Mesenteric fat pad (tissue), 1 donor: ENCODE measurements at places on chromosomes 5 and 9. TPM values are rescaled to one million over a fixed set of nuclear protein-coding genes. Genes with fewer than 3 reads are reported as not detected.

Gene SLCO6A1
- not detected for total RNA-seq

Gene GFI1B
- total RNA-seq = not detected

Gene DMRTA1
- 0.35 TPM for total RNA-seq

Gene OR1Q1
- total RNA-seq = not detected

Gene CLIC3
- total RNA-seq = 1.6 TPM

Gene LOX
- 46.3 TPM for total RNA-seq

Gene KCTD16
- total RNA-seq = 0.32 TPM

Gene CREBRF
- total RNA-seq = 18.4 TPM

Gene CCDC183
- 0.71 TPM for total RNA-seq

GRCh38 chr9:68997666-68998065, 16.2 kb downstream of the PRKACG start:
- DNase-seq = no peak

DNA sequence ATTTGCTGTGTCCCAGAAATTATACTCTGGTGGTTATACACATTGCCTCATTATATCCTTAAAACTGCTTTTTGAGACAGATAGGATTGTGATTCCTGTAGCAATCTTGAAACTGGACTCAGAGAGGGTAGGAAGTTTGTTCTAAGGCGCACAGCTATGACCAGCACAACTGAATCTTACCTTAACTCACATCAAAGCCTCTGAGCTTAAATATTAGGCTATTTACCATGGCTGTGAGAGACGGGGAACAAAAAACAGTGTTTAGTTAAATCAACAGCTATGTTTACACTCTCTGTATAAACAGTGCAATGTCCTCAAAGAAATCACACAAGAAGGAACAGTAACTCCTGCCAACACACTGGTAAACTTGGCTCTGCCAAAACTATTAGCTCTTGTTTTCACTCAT, 50.9 kb upstream of the TUT7 start:
- DNase-seq = no peak

DNA sequence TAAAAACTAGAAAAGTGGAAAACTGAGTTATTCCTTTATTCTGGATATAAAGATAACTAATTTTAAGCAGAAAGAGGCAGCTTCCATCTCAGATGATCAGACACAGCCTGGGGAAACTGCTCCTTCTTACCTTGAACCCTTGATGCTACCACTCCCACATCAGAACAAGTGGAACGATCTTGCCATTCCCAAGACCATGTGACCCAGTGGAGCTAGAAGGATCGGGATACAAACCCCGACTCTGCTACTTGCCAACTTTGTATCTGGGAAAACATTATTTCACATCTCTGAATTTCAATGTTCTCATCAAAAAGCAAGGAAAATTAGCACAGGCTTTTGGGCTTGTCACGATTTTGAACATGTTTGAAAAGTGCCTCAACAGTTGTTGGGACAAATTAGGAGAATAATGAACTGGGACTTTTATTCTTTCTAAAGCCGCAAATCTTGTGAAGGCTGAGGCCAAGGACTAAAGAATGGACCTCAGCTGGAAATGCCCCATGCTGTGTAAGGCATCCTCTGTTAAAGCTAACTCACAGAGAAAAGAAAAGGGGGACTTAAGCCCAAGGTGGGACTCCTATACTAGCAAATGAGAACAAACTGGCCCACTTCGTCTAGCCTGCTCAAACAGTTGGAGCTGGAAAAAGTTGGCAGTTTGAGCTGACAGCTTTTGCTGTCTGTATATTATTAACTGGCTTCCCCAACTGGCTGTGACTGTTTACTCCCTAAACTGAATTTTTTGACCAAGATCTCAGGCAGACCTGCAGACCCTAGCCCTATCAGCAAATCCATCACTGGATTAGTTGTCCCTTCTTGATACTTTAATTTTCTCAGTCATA, 552.3 kb downstream of the EFNA5 start:
- no peak for DNase-seq

GRCh38 chr5:112312295-112313275, 106.5 kb downstream of the EPB41L4A start:
- no peak for DNase-seq

- DNase-seq = no peak
Observed at GRCh38 chr9:137394866-137395665, 27.9 kb downstream of the EXD3 start.

DNA sequence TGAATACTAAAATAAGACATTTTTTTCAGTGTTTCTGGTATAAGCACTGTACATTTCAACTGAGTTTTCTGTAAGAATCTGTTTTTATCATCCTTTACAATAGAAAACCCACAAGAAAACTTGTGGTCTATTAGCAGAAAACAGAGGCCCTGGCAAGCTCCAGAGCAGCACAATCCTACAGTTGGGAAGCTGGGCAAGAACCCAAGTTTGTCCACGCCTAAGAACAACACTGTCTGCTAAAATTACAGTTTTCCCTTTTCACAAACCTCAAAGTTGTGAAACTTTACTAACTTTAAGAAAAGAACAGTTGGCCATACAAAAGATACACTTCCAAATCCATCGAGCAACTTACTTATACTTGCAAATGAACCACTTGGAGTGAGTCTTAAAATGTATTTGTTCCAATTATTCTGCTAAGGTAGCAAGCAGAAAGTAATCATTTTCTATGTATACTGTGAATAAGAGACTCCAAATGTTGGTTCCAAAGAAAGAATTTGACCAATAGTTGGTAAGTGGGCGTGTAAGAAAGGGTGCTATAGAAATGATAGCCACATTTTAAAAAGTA, 982.0 kb upstream of the ARRDC3 start:
- DNase-seq = no peak

- DNase-seq = no peak
Observed at GRCh38 chr5:159415301-159415937, 85.1 kb upstream of the IL12B start.

GRCh38 chr9:35618854-35619799, 914 bp upstream of the CD72 start:
- DNase-seq = no peak

DNA sequence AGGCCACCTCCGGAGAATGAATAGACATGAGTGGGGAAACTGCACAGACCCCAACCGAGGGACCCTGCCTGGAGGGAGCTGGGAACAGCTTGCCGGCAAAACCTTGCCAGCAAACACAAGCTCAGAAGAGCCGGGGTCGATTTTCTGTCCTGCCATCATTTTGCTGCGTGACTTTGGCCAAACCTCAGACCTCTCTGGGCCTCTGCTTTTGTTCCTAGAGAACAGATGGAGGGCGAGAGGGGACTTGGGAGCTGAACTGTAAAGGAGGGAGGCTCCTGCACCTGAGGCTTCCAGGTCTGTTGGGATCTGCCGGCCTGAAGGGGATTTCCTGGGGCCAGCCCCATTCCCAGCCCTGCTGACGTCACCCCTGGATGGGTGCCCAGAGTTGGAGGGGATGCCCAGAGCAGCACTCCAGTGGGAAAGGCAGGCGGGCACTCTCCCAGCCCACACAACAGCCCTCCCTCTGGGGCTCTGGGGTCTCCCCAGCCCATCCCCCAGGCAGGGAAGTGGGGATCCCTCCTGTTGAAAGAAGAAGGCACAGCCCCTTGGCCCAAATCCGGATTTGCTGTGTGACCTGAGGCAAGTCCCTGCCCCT, 40.4 kb upstream of the SYNPO start:
- peak; percentile 95 for DNase-seq

GRCh38 chr5:106288979-106289378, 1381.8 kb downstream of the EFNA5 start:
- no peak for DNase-seq

DNA sequence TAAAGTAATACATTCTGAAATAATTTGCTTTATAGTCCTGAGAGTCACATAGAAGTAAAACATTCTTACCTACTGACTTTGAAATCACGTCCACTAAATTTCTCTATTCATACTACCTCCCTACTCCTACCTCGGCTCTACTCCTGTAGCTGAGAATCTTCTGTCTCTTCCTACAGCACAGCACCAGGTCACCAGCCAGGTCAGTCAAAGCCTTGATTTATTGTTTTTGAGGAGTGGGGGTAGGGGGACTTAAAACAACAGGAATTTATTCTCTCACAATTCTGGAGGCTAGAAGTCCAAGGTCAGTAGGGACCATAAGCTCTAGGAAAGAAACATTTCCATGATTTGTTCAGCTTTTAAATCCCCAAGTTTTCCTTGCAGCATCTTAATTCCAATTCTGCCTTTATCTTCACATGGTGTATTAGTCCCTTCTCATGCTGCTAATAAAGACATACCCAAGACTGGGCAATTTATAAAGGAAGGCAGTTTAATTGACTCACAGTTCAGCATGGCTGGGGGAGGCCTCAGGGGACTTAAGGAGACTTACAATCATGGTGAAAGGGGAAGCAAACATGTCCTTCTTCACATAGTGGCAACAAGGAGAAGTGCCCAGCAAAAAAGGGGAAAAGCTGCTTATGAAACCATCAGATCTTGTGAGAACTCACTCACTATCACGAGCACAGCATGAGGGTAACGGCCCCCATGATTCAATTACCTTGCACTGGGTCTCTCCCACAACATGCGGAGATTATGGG, 49.6 kb upstream of the CCNG1 start:
- no peak for DNase-seq

- DNase-seq = no peak
Observed at GRCh38 chr5:152883066-152883775, 478.1 kb upstream of the NMUR2 start.

- no peak for DNase-seq
Observed at GRCh38 chr5:33509036-33509435, 68.3 kb downstream of the TARS1 start.

GRCh38 chr9:114429488-114429887, 41.7 kb upstream of the AKNA start:
- DNase-seq = no peak

- no peak for DNase-seq
Observed at GRCh38 chr9:81499021-81499454, 190.3 kb downstream of the TLE1 start.

DNA sequence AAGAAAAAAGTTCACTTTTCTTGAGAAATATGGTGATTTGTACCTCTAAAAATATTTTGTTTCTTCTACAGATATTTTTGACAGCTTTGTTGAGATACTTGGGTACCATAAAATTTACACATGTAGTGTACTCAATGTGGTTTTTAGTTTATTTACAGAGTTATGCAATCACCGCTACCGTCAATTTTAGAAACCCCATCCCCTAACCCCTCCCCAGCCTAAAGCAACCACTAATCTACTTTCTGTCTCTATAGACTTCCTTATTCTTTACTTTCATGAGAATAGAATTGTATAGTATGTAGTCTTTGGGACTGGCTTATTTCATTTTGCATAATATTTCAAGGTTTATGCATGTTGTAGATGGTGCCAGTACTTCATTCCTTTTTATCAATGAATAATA, 45.0 kb upstream of the TDRD7 start:
- no peak for DNase-seq

- no peak for DNase-seq
Observed at GRCh38 chr9:84212982-84213381, 127.6 kb downstream of the SLC28A3 start.

DNA sequence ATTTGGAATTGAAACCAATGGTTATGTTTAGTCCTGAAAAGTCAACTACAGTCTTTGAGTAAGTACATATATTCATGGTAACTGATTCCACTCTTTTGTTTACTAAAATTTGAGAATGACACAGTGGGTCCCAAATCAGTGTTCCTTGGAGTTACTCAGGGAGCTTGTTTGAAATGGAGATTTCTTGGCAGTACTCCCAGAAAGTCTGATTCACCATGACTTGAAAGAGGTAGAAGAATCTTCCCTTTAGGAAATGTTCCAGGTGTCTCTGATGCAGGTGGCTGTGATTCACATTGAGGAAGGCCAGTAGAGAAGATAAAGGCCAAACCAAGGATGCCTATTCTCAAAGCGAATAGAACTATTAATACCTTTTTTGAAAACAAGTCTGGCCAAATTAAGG, 1078.3 kb downstream of the CDH12 start:
- DNase-seq = no peak

GRCh38 chr9:26163931-26164330, 485.7 kb upstream of the TUSC1 start:
- DNase-seq = no peak

DNA sequence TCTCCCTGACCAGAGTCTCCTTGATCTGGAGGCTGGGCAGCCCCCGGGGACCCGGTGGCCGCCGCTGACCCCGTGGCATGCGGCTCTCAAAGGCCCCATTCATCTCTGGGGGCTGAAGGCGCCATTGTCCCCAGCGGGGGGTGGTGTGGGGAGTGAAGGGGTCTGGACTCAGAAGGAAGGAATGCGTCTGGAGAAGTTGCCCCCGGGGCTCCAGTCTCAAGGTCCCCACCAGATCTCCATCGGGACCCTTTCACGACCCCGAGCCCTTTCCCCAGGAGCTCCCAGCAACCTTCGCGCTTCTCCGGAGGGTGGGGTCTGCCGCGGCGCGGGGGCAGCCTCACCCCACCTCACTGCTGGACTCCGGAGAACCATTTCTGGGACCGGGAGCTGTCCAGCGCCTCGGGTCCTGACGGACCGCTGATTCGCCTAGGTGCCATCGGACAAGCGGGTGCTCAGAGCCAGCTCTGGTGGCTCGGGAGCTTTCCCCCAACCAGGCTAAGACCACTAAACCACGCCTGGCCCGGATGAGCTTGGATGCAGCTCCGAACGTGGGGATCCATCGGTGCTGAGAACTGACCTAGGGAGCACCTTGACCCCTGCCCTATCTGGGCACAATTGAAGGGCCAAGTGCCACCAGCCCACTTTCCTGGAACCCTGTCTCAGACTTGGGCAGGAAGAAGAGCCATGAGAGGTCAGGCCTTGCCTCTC, 5.1 kb upstream of the PCDH1 start:
- DNase-seq = peak; percentile 90

DNA sequence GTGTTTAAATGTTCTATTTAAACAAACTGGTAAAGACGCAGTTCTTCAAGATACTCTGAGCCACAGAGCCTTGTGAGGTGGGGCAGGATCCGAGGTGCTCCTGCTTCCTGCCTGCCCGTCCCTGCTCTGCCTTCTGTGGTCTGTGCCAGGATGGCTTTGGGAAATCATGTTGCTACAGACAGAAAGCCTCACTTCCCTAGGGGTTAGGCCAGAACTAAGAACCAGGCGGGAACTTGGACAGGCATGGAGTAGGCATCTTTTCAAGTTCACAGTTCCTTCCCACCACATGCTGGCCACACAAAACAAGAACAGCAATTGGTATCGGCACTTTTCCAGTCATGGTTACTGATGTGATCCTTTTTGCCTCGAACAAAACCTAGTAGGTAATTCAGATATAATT, 67.7 kb upstream of the SPOCK1 start:
- DNase-seq = no peak

GRCh38 chr5:41334758-41335157, 121.4 kb upstream of the C6 start:
- DNase-seq = no peak

DNA sequence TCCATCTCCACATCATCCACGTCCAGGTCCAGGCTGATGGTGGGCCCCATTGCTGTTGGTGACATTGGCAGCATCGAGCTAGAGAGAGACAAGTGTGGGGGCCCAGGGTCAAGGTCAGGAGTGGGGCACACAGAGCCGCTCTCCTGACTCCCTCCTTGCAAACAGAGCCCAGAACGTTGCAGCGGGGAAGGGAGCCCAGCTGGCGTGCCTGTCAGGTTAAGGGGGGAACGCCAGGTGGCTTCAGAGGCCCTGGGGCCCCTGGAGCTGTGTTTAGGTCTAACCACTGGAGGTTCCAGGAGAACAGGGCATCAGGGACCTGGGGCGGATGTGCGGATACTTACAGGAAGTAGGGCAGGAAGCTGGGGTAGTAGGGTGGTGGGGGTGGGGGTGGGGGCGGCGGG, 7.5 kb downstream of the RNF44 start:
- no peak for DNase-seq
